ENCODE measurements at places on chromosomes 5 and 9. TPM values are rescaled to one million over a fixed set of nuclear protein-coding genes. Genes with fewer than 3 reads are reported as not detected.

Gene FAM200C
- 6.4 TPM for total RNA-seq

Gene CATSPER3
- not detected for total RNA-seq

Gene TPPP
- total RNA-seq, result 42.8 TPM

DNA sequence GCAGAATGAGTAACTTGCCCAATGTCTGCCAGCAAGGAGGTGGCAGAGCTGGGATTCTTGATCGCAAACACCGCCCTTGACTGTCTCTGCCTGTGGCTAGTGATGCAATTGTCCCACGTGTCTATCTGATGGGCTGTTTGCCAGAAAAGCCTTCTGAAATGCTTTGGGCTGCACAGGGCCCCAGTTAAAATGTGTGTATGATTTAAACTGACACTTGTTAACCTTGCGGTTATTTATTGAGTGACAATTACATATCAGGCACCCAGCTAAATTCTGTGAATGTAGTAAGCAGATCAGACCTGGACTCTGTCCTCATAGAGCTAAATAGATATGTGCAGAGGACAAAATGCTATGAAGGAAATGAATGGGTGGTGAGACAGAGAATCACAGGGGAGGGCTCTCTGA is 11.6 kb upstream of the IL12B start:
- ATAC-seq, result peak; percentile 47

DNA sequence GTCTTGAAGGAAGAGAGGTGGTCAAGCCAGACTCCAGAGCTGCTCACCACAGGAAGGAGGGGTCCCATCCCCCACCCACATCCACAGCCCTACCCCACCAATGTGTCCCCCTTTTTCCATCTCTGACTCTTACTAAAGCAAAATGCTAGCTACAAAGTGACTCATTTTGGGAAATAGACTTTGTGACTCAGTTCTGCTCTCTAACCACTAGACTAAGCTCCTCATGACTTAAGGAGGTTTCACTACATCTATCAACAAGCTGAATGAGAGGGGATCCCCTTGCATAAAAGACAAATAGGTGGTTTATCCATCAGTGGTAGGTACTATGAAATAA is 35.1 kb upstream of the ADRB2 start:
- ATAC-seq, result no peak

Gene LNPEP
- 90.7 TPM for total RNA-seq

DNA sequence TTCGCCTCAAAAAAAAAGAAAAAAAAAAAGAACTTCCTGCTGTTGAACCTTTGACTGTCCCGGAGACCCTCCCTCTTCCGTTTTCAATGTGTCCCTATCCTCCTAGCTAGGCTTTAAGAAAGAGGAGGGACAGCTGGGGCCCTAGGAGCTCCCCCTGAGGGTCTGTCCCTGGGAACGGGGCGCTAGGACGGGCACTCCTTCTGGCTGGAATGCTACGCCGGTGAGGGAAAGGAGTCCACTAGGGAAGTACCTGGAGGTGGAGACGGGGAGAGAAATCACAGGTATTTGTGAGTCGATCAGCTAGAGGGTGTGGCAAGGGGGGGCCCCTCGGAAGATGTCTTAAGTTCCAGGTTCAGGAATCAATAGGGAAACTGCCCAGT is 4.6 kb downstream of the SIT1 start:
- ATAC-seq, result peak; percentile 40

GRCh38 chr5:83003791-83004190 is 73.4 kb downstream of the TMEM167A start:
- no peak for ATAC-seq

- ATAC-seq, result no peak
These were observed 1.7 kb downstream of the LAMC3 start for GRCh38 chr9:131010482-131011273.

DNA sequence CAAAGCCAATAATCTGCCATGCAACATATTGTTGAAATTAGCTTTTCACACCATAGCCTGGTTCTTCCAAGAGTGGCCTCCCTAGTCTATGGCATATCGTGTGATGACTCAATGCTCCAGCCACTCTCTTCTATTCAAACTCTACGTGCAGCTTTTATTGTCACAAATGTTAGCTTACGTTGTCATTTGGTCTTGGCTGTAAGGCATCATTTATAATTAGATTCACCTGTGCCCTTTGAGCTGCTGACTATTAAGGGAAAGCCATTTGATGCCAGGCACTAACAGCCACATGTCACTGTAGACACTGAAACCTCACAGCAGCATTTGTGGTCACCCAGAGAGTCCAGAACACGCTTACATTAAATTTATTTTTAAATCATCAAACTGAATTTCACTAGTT is 66.8 kb downstream of the APBA1 start:
- ATAC-seq, result no peak

- no peak for ATAC-seq
These were observed 363.7 kb downstream of the IRX2 start for GRCh38 chr5:2387634-2388325.

- ATAC-seq, result no peak
These were observed 30.6 kb downstream of the NDUFS6 start for GRCh38 chr5:1831677-1832313.

GRCh38 chr5:9324348-9325077 is 221.4 kb downstream of the SEMA5A start:
- no peak for ATAC-seq

Gene MVB12B
- 12.0 TPM for total RNA-seq

DNA sequence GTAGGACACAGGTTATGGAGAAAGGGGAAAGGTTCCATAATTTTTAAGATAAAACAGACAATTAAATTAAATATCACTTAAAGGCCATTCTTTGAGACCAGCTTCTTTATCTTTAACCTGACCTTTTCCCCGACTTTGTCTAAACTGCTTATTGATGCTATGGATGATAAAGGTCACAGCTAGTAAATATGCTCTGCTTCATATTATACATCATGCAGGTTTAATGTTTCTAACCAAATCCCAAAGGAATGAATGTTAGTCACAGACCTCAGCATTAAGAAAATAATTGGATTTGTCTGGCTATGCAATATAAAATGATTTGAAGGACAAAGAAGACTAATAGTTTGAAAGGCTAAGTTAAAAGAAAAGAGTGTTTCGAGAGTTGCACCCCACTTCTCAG is 147.6 kb downstream of the ST8SIA4 start:
- no peak for ATAC-seq

DNA sequence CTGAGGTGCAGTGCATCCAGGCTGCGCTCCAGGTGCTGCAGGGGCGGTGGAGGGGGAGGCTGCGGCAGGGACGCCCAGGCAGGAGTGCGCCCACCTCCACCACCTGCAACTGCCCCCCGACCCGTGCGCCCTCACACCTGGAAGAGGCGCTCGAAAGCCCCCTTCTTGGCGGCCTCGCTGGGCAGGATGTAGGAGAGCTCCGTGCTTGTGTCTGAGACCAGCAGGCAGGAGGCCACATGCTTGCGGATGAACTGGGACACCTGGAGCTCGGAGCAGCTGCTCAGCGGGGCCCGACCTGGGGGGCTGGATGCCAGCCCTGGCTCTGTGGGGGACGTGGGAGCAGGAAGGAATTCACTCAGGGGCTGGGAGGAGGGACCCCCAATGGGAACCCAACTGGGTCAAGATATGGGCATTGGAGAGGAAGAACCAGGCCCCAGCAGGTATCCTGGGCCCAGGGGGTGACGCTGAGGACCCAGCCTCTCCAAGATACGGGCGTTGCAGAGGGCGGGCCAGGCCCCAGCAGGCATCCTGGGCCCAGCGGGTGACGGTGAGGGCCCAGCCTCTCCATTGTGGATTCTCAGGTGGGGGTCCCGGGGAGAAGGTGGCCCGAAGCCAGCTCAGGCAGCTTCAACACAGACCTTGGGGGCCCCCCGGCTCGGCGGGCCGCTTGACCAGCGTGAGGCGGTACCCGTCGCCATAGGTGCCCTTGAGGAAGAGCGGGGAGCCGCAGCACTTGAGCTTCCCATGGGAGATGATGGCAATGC is 13.1 kb downstream of the ABCA2 start:
- ATAC-seq, result no peak

- ATAC-seq, result no peak
These were observed 314.2 kb upstream of the DAP start for GRCh38 chr5:11075035-11075805.

- ATAC-seq, result no peak
These were observed 50.1 kb upstream of the SARDH start for GRCh38 chr9:133788045-133788818.

DNA sequence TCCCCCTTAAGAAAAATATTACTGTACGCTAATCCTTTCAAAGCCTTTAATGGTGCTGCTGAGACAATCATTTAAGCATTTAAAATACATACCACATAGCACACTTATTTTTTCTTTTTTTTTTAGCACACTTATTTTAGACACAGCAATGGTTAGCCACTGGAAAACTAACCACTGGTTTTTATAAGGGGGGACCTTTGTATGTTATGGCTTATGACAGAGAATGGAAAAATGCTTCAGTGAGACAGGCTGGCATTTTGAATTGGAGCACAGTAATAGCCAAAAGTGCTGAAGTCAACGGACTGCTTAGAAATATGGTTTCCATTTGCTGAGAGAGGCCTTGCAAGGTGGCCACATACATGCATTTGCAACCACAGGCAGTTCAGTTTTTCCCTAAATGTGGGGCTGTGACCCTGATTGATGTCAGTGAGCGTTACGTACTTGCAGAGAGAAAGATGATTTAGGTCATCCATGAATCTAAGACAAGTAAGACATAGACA is 28.5 kb downstream of the AOPEP start:
- ATAC-seq, result no peak

GRCh38 chr9:5892456-5893133 is 1.9 kb downstream of the MLANA start:
- no peak for ATAC-seq

DNA sequence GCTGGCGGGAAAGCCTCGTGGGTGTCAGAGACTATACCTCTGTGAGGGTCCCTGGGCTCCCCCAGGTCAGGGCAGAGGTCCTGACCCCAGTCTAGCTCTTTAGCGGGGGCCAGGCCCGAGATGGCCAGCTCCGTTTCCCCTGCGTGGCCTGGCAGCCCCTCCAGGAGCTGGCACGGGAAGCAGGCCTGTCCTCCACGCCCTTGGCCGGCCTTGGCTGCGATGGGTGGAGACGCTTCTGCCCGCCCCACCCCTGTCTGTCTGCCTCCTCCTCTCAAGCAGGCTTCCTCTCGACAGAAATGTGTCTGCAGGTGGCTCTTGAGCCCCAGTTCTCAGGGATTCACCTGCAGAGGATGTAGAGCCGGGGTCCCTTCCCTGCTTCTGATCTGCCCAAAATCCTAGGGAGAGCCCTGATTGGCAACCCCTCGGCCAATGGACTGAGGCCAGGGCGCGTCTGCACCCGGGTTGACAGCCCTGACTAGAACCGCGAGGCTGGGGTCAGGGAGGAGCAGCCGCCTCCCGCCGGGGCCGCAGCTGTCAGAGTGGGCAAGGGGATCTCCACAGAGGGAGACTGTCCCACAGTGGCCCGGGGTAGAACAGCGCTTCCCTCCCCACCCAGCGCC is 2.6 kb upstream of the GRIN1 start:
- ATAC-seq, result no peak

Gene DAB2
- 43.9 TPM for total RNA-seq

Gene BTNL8
- 1.1 TPM for total RNA-seq

DNA sequence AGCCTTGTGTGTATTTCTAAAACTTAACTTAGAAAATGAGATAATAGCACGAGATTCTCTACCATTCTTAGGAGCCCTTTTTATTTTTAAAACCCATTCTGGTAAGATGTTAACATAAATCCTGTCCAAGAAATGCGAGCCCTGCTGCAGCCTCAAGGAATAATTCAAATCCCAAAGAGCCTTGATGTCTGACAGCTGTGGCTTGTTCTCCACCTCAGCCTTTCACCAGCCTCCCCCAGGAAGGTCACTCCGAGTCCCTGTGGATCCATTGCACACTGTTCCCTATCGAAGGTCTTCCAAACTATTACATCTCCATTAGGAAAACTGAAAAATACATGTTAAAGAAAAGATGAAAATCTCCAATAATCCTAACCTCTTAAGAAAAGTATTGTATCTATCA is 98.5 kb upstream of the S1PR3 start:
- no peak for ATAC-seq

DNA sequence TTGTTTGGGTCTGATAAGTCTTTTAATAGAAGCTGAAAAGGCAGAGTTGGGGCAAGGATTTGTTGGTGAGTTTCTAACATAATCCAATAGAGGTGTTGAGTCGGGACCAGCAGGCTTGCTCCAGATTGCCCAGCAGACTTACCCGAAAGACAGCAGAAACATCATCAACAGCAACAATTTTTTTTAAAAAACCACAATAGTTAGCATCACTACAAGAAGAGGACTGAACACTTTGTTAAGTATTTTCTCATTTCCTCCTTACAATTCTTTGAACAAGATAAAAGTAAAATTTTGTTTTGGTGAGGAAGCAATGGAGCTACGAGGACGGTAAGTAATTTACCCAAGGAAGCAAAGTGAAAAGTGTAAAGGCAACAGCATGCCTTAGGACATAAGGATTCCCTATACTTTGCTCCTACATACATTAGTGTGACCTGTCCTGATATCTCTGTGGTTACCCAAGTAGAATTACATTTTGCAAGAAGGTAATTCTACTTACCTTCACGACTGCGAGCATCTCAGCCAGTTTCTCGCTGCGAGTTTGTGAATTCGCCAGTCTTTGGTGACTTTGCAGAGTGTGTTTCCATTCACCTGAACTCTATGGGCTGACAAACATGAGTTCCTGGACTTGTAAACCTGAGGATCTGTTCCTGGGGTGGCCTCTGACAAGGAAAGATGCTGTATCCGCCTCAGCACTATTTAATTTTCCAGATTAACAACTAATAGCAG is 13.2 kb downstream of the ITK start:
- no peak for ATAC-seq

GRCh38 chr9:131635892-131636291 is 90.6 kb downstream of the PRRT1B start:
- ATAC-seq, result no peak

- ATAC-seq, result no peak
These were observed 62.8 kb downstream of the SPATA31C2 start for GRCh38 chr9:88075506-88075905.

DNA sequence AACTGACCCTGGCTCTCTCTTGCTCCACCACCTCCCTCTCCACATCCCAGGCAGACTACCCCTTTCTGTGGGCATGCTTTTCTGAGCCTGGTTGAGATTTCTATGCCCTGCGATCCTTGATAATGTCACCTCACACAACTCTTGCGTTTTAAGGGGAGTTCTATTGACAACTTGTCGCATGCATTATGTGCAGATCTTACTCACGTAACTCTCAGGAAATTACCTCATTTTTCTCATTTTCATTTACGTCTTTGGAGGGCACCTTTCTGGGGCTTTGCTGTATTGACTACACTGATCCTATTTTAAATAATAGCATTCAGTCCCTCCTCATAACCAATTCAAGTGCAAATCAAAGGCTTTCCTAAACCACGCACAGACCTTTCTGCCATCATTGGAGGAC is 140.4 kb upstream of the WWC1 start:
- ATAC-seq, result no peak

GRCh38 chr5:43000914-43001313 is 39.2 kb downstream of the ANXA2R start:
- ATAC-seq, result no peak

- ATAC-seq, result no peak
These were observed 138.2 kb downstream of the PRDM6 start for GRCh38 chr5:123227216-123227615.

GRCh38 chr5:136006164-136006563 is 22.6 kb upstream of the TGFBI start:
- ATAC-seq, result peak; percentile 44

- no peak for ATAC-seq
These were observed 40.4 kb upstream of the HAND1 start for GRCh38 chr5:154518438-154518867.
